ENCODE measurements at places on chromosomes 2 and 18.

DNA sequence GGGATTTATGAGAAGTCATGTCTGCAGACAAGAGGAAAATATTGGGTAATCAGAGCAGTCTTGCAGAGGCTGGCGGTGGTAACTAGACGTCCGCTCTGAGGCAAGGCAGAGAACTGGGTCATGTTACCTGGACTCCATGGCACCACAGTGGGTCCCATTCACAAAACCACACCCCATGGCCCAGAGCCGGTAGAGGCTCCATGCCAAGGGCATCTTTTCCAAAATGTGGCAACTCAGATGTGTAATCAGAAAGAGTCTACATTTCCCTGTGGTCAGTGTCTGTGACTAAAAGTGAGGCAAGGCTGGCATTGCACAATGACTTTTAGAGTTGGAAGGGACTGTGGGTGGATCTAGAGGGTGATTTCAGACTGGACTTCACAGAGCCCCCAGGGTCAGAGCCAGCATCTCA lies 113.1 kb downstream of the MREG start:
- no peak for DNase-seq

GRCh38 chr2:190837952-190838361 lies 42.7 kb upstream of the GLS start:
- no peak for DNase-seq

GRCh38 chr2:73928963-73929347 lies 2.3 kb downstream of the DGUOK start:
- no peak for DNase-seq

DNA sequence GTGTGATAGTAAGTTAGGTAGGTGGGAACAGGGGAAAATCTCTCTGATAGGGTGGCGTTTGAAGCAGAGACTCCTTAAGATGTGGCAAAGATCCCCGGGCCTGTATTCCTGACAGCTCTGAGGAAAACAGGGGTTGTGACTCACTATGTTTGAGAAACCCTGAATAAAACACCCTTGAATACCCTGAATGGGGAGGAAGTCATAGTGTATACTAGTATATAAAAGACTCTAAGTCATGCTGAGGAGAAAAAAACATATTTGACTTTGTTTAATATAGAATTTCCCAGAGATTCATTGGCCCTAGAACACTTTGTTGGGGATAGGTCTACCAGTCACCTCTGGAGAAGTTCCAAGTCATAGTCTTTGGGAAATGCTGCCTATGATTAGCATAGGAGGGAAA lies 590.9 kb downstream of the IRS1 start:
- no peak for DNase-seq

DNA sequence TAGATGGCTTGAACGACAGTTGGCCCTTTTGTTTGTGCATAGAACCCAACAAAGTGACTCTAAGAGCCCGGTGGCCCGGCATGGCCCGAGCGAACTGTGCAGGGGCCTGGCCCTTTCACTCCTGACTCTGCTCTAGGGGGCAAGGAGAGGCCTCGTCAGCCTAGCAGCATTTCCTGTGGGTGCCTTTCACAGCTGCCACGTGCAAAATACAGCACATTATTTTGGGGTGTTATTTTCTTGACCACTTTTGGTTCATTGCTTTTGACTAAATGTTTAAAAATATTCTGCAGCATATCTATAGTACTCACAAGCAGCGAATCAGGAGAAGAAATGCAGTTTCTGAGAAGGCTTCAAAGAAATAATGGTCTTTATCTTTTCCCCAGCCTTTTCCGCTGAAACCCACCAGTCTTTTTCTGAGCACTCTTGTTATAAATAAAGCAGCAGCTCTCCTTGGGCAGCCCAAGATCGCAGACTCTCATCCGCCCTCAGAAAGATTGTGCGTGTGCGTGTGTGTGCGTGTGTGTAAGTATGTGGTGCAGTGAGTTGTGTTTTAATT lies 31.3 kb downstream of the DGKD start:
- no peak for DNase-seq
